CD14-positive monocyte (primary cell): ENCODE measurements at places on chromosomes 16 and 17. TPM values are rescaled to one million over a fixed set of nuclear protein-coding genes. Genes with fewer than 3 reads are reported as not detected.

DNA sequence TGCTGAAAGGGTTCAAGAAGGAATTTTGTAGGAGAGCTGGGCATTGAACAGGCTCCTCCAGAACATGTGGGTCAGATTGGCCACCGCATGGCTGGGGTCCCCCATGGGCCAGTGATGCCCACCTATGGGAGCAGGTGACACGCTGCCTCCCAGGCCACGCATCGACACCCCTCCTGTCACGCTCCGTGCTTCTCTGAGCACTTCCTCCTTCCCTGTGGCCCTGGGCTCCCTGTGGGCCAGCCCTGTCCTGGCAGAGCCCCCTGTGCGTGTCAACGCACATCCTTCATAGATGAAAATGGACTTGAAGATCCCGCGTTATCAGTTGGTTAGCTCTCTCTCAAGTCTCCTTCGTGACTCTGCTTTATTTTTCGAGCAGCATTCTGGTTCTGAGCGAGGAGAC, 160.3 kb downstream of the RPTOR start:
- H3K27me3 ChIP-seq: no peaks in the 10 kb centered on the region
- peak overlapping the region; percentile 58 for H3K27ac ChIP-seq
- DNase-seq: peak; percentile 18
- H3K36me3 ChIP-seq: no peaks in the 10 kb centered on the region
- peaks cover 32% of the 10 kb centered on the region for H3K4me1 ChIP-seq

DNA sequence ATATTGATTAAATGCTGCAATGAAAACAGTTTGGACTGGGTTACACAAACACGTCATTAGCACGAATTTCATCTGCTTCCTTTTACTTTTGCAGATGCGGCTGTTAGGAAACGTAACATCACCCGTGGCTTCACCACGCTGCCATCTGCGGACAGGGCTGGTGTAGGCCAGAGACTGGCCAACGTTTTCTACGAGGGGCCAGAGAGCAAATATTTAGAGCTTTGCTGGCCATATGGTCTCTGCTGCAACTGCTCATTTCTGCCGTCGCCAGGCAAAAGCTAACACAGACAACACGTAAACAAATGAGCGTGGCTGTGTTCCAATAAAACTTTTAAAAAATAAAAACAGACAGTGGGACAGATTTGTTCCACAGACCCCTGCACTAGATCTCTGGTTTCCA, 96.6 kb downstream of the ENGASE start:
- no peaks in the 10 kb centered on the region for H3K4me1 ChIP-seq
- H3K4me3 ChIP-seq: no peak overlapping the region

GRCh38 chr16:51031598-51031997, 119.5 kb downstream of the SALL1 start:
- H3K36me3 ChIP-seq: no peaks in the 10 kb centered on the region
- no peaks in the 10 kb centered on the region for H3K27me3 ChIP-seq
- no peak for DNase-seq
- H3K4me1 ChIP-seq: no peaks in the 10 kb centered on the region

- H3K36me3 ChIP-seq: peaks cover 5% of the 10 kb centered on the region
- H3K4me1 ChIP-seq: peaks cover 19% of the 10 kb centered on the region
- H3K27ac ChIP-seq: peak within 1 kb of the TSS; percentile 93
- H3K27me3 ChIP-seq: no peaks in the 10 kb centered on the region
- peak; percentile 91 for DNase-seq
- H3K4me3 ChIP-seq: peak within 1 kb of the TSS; percentile 94
Measured at GRCh38 chr17:17476865-17477467, at the start of gene MED9. Gene MED9, plus strand, starts transcription at chr17:17477000. Its CDS starts 42 bp downstream, at chr17:17477042.

DNA sequence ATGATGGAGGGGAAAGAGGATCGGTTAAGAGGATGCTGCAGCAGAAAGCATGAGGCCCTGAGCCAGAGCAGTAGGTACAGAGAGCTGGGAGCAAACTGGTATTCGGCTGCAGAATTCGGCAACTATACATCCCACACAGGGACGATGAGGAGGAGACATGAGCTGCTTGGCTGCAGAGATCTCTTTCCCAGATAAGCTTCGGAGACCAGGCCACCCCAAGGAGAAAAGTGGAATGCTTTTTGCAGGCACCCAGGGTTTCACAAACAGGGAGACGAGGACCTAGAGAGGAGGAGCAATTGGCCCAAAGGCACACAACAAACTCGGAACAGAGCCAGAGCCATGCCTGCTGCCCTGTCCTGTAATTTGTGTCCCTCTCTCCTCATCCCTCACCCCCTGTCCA, 62.0 kb downstream of the TMEM132E start:
- H3K4me1 ChIP-seq: peaks cover 3% of the 10 kb centered on the region
- H3K36me3 ChIP-seq: no peaks in the 10 kb centered on the region
- no peak overlapping the region for H3K4me3 ChIP-seq
- no peak overlapping the region for H3K27ac ChIP-seq
- H3K27me3 ChIP-seq: peaks cover 9% of the 10 kb centered on the region
- no peak for DNase-seq

DNA sequence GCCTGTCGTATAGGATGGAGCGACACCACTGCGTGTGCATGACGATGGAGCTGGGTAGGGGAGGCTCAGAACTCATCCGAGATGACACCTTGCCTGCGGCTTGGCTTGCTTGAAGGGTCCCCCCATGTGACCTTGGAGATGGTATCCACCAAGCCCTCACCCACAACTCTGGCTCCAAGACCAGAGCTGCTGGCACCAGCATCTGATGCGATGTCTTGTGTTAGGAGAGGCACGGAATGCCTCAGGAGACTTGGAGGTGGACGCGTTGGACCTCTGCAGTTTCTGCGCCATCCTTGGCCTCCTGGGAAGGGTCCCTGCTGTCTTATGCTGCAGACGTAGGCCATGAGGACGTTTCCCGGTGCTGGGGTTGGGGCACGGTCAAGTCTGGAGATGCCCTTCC, 7.8 kb downstream of the CRAMP1 start:
- H3K4me1 ChIP-seq: peaks cover 7% of the 10 kb centered on the region
- no peak overlapping the region for H3K4me3 ChIP-seq
- no peaks in the 10 kb centered on the region for H3K27me3 ChIP-seq
- DNase-seq: no peak
- no peak overlapping the region for H3K27ac ChIP-seq
- H3K36me3 ChIP-seq: peaks cover 41% of the 10 kb centered on the region

Gene GDPD3
- not detected for polyA plus RNA-seq

Gene IGF2BP1
- polyA plus RNA-seq: not detected

Gene CDH13
- 0.13 TPM for polyA plus RNA-seq

Gene KRTAP2-1
- polyA plus RNA-seq: not detected

Gene TAC4
- polyA plus RNA-seq: not detected in 2 replicates

Gene TNFRSF13B
- polyA plus RNA-seq: 0.47 TPM

Gene RAB26
- not detected for polyA plus RNA-seq

Gene SLC5A10
- polyA plus RNA-seq: 0.17 and 0.38 TPM in 2 replicates
